ENCODE measurements at places on chromosomes 1 and 21. TPM values are rescaled to one million over a fixed set of nuclear protein-coding genes. Genes with fewer than 3 reads are reported as not detected.

DNA sequence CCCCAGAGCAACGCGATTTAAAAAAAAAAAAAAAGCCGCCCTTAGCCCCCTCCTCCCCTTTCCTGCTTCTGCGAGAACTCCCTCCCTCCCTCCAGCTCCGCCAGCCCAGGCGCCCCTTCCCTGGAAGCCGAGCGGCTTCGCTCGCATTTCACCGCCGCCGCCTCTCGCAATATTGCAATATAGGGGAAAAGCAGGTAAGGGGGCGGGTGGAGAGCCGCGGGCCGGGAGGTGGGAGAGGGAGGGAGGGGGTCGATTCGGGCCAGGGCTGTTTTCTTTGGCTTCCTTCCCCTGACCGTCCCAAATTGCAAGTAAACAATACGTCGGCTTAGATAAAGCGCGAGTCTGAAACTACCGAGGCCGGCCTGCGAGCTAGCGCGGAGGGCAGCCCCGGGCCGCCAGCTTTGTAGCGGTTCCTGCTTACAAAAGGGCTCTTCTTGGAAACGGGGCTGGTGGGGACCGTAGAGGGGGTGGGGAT lies 408 bp downstream of the LMO4 start:
- DNase-seq, result peak; percentile 52

DNA sequence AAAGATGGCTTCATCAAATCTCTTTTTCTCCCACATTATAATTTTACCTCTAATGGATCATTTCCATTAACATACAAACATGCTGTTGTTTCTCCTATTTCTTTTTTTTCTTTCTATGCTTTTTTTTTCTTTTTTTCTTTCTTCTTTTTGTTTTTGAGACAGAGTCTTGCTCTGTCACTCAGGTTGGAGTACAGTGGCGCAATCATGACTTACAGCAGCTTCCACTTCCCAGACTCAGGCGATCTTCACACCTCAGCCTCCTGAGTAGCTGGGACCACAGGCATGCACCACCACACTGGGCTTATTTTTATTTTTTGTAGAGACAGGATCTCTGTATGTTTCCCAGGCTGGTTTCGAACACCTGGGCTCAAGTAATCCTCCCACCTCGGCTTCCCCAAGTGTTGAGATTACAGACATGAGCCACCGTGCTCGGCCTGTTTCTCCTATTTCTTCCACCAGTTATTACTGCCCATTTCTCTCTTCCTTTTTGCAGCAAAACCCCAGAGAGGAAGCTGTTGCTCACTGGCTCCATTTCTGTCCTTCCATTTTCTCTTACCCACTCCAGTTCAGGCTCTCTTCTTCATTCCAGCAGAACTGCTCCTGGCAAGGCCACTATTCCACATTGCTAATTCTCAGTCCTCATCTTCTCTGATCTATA lies 32.1 kb upstream of the OPRD1 start:
- DNase-seq, result no peak

- DNase-seq, result no peak
Measured at GRCh38 chr1:198549866-198550265, 9.4 kb upstream of the ATP6V1G3 start.

DNA sequence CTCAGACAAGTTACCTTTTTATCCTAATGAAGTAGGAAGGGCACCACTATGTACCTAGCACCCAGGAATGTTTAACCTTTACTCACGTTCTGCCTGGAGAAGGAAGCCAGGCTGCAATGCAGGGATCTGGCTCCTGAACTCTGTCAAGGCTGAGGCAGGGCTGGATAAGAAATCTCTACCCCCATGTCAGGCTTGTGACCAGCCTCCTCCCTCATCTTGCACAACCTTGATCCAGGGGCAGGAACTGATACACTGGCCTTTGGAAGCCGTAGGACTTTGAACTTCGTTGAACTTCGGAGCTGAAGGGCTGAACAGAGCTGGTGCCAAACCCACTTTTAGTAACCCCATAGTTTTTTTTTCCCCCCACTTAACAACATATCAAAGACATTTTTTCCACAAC lies 8.0 kb upstream of the AKR1A1 start:
- peak; percentile 79 for DNase-seq

The GADD45A gene
- 60.9 TPM for total RNA-seq
